ENCODE measurements at places on chromosomes 2 and 18. TPM values are rescaled to one million over a fixed set of nuclear protein-coding genes. Genes with fewer than 3 reads are reported as not detected.
A peak's percentile ranks its signal among the peaks of the same experiment; 100 is the strongest.

LONRF2 gene
- total RNA-seq: 0.32 TPM

- DNase-seq: no peak
These were observed 79.9 kb upstream of the NDUFV2 start for GRCh38 chr18:9022397-9023155.

- no peak for DNase-seq
These were observed 53.9 kb downstream of the TCF7L1 start for GRCh38 chr2:85187069-85187468.

MOB1A gene
- 207 TPM for total RNA-seq

DNA sequence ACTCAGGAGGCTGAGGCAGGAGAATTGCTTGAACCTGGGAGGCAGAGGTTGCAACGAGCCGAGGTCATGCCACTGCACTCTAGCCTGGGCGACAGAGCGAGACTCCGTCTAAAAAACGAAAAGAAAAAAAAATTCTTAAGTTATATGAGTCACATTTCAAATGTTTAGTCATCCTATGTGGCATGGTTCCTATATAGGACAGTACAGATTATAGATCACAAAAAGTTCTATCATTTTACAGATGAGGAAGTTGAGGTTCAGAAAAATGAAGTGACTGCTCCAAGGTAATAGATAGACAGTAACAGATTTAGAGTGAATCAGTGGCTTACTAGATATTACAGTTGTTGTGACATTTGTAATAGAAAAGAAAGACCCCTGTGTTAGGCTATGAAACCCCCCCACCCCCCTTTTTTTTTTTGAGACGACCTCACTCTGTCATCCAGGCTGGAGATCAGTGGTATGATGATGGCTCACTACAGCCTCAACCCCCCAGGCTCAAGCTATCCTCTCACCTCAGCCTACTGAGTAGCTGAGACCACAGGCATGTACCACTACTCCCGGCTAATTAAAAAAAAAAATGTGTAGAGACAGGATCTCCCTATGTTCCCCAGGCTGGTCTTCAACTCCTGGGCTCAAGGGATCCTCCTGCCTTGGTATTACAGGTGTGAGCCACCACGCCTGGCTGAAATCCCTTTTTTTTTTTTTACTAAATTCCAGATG lies 22.7 kb downstream of the PTPN4 start:
- DNase-seq: no peak

- no peak for DNase-seq
These were observed 62.8 kb downstream of the EMILIN2 start for GRCh38 chr18:2909431-2910140.

DNA sequence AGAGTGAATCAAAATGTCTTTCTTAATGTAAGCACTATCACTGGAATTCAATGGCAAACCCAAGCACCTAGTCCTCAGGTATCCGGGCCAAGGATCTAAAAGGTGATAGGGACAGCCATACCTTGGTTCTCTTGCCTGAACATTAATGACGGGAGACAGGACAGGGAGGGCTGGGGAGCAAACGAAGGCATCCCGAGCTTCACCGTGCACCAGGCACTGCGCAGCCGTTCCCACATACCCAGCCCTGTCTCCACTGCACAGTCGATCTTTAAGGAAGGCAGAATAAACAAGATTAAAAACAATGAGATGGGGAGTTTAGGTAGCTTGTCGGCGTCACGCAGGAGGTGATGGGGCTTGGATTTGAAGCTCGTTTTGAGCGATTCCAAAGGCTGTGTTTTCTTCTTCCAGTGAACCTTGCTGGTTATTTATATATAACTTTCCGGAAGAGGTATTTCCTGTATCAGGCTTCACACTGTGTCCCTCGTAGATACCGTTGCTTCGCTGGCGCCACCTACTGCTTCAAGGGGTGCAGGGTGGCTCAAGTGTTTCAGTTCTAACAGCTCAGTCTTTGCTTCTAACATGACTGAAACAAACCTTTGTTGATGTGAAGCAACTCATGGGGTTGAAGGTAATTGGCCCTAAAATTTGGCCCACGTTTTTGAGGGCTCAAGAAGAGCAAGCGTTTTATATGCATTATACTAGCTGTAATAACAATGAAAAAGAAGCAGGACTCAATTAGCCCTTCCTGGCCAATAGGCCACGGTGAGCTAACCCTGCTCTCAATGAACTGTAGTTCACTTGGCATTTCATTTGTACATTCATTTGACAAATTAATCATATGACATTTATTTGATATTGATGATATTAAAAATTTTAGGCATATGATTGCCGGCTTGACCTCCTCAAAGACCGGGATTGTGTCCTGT lies 77.4 kb downstream of the DCDC2C start:
- peak; percentile 54 for DNase-seq

GRCh38 chr2:108632332-108633160 lies 86.7 kb upstream of the RANBP2 start:
- DNase-seq: no peak

DES gene
- total RNA-seq: not detected

SLC11A1 gene
- total RNA-seq: 0.05 TPM

GRCh38 chr2:27049422-27050280 lies 1.8 kb upstream of the AGBL5 start:
- DNase-seq: peak; percentile 52

DNA sequence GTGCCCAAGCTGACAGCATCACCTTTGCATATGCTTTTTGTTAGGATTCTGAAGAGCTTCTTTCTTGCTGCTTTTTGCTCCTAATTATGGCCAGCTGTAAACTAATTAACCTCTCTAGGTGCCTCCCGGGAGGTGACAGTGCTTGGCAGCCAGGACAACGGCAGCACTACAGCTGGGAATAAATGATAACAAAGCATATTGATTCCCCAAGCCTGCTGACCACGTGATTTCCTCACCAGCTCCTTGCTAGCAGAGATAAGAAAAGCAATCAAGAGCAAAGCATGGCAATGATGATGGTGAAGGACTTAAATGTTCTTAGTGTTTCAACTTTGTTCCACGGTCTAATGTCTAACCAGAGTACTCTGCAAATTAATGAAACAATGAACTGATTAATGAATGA lies 1074.4 kb upstream of the GYPC start:
- no peak for DNase-seq

GRCh38 chr18:45935591-45936335 lies 31.4 kb downstream of the EPG5 start:
- DNase-seq: no peak

GRCh38 chr2:104344306-104344705 lies 509.6 kb upstream of the POU3F3 start:
- DNase-seq: no peak

DNA sequence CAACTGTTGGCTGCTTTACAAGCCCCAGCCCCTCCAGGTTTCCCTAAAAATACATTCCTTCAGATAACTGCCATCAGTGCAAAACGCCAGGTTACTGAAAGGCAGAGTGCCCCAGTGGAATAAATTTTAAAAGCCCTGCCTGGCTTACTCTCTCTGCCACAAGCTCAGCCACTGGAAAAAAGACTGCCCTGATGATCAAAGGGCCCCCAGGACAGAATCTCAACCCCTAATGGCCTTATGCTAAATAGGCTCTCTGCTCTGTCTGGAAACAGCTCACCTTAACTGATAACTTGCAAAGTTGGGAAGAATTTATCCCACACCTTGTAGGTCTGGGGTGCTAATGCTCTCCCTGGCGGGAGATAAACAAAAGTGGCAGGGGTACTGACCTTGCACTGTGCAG lies 33.9 kb downstream of the CFAP53 start:
- no peak for DNase-seq

DNA sequence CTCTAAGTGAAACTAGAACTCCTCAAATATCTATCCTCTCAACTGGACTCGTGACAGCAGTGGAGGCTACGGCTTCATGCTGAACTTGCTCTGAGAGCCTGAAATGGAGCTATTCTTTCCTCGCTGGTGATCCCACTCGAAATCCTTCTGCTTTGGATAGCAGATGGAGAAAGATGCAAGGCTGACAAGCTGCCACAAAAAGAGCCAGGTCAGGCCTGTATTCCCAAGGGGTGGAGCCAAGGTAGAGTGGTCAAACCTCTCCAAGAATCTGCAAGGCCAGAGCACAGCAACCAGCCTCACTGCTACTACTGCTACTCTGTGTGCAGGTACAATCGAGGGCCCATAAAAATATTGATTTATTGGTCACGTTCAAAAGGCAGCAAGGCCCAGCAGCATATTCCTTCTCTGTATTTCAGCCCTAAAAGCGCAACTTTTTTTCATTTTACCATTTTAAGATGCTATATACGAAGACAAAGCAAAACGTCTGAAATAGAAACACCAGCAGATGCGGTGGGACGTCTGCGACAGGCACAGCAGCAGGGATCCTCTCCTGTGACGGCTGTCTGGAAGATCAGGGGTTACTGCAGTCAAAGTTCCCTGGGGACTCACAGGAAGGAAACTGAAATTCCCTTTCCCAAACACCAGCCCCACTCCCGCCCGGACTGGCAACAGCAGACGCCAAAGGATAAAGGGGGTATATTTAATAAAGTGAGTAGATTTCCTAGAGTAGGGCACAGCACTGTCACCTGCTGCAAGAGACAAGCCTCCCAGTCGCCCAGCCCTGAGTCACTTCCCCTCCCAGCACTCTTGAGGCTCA lies 2.4 kb downstream of the SPRED2 start:
- DNase-seq: no peak

DNA sequence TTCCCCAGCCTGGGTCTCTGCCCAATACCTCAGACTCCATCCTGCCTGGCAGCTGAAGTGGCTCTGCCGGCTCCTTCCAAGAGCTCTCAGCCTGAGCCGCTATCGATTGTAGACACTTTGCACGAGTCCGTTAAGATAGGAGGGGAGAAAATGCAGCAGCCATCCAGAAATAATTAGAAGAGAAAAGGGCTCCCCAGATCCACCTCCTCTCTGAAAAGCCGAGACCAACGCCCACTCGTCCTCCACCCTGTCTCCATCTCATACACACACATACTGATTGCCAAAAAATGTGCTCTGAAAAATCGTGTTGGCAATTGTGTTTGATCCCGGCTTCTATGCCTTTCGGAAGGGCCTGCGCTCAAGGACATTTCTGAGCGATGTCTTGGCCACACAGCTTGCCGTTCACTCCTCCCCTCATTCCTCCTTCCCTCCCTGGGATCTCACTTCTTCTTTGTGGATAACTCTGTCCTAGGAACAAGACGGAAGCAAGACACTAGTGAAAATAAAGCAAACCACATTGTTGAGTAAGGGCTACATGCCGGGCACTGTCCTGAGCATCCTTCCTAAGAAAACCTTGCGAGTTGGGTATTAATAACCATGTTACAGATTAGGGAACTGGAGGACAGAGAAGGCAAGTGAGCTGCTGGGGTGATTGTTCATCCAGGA lies 372.8 kb upstream of the MYT1L start:
- no peak for DNase-seq

DNA sequence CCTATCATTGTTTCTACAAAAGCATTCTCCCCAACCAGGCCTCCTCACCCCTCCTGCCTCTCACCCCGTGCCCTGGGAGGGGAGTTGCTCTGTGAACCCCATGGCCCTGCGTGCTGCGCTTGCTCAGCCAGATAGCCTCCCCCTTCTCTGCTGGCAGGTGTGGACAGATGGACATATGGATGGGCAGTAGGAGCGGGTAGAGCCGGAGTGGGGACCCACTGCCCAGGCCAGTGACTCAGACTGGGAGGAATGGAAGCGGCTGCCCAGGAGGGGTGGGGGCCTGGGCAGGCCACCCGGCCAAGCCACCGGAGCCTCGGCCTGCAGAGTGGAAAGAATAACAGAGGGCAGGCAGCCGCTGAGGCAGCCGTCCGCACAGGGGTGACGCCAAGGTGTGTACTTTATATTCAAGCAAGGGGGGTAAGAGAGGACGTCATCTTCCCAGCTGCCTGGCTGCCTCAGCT lies 8.7 kb downstream of the CYP26B1 start:
- no peak for DNase-seq

- DNase-seq: no peak
These were observed 211.2 kb downstream of the VAPA start for GRCh38 chr18:10124967-10125366.

DNA sequence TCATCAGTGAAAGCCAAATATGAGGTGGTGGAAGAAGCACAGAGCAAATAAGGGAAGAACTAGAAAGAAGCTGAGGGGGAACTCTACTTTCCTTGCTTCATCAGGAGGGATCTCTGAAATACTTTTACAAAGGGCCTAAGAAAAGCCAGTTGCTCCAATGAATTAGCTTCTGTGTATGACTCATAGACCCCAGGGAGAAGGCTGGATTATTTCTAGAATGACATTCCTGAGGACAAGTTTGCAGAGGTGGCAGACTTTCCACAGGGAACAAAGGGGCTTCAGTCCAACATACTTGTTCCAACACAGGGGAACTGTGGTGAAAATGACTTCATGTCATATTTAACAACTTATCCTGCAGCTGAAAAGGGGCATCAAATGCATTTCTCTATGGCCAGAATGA lies 29.0 kb downstream of the DOK1 start:
- DNase-seq: no peak

GRCh38 chr2:200298816-200299215 lies 7.7 kb upstream of the SPATS2L start:
- no peak for DNase-seq

IL36RN gene
- total RNA-seq: not detected

- DNase-seq: no peak
These were observed 73.1 kb downstream of the MAPRE2 start for GRCh38 chr18:35114305-35114704.

AKAIN1 gene
- not detected for total RNA-seq

DNA sequence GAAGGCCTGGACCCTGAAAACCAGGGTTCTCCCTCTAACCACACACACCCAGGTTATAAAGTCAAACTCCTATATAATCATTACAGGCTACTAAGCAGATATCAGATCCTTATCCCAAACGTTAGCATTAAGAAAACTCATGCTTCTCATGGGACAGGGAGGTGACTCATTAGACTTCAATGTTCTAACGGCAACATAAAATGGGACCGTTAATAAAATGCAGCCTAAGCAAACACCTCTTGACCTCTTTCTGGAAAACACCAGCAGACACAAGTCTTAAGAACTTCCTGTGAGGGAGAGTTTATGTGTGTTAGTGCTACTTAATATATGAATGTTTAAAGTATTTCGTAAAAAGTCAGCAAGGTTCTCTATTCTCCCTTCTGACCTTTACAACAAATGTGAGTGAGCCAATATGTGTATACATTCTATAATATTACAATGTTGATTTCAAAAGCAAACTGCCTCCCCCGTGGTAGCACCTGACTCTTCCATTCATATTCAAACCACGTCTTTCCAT lies 31.7 kb downstream of the LPIN2 start:
- DNase-seq: no peak
